ENCODE measurements at places on chromosomes 2 and 18. TPM values are rescaled to one million over a fixed set of nuclear protein-coding genes. Genes with fewer than 3 reads are reported as not detected.
A peak's percentile ranks its signal among the peaks of the same experiment; 100 is the strongest.

DNA sequence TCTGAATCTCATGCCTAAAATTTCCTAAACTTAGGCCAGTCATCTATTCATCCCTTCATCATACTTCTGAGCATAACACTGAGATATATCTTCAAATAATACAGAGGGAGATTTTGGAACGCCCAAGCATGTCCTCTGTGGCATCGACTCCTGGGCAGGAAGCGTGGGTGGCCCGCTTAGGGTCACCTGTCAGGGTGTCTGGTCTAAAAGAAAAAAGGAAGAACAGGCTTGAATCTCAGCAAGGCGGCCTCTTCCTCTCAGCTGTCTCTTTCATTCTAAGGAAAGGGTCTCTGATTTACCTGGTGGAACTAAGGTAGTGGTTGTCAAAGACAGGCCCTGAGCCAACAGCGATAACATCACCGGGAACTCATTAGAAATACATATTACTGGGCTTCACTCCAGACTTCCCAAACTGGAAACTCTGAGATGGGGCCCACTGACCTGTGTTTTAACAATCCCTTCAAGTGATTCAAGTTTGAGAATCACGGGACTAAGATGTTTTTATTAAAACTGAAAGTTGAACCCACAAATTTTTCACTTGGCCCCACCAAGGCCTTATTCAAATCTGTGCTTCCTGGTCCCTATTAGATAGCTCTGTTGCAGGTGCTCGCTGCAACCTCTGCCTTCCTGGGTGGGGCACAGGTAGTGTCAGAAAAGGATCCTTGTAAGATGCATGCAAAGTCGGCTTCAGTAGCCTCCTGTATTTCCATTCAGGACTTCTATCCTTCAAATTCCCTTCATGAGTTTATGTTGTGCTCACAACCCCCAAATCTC lies 162.3 kb upstream of the CCDC68 start:
- DNase-seq = peak; percentile 18

DNA sequence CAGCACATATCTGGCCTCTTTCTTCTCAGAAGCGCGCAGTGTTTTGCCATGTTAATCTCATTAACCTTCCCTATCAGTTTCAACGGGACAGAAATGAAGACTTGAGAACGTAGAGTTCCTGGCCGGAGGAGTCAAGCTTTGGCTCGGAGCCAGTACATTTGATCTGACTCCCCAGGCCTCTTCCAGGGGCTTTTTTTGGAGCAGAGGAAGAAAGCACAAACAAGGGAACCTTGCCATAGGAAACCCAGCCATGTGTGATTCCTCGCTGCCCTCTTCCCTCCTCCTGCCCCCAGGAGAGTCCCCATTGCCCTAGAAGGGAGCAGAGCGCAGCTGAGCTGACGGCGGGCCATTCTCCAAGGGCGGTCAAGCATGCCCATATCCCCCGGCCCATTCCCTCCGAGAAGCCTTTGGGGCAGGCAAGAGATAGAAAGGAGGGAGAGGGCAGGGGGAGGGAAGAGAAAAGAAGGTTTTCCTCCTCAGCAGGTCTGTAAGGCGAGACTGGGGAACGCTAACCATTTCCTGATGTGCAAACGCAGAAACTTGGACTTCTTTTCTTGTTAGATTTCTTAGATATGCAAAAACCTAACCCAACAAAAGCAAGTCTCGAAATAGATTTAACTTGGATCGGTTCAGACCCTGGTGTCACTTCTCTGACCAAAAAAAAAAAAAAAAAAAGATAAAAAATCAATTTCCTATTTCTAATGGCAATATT lies 63.7 kb upstream of the POU3F3 start:
- no peak for DNase-seq

GRCh38 chr2:207546822-207547221 lies 17.1 kb downstream of the CREB1 start:
- no peak for DNase-seq

- DNase-seq = no peak
Measured at GRCh38 chr2:106011380-106011779, 182.7 kb downstream of the UXS1 start.

DNA sequence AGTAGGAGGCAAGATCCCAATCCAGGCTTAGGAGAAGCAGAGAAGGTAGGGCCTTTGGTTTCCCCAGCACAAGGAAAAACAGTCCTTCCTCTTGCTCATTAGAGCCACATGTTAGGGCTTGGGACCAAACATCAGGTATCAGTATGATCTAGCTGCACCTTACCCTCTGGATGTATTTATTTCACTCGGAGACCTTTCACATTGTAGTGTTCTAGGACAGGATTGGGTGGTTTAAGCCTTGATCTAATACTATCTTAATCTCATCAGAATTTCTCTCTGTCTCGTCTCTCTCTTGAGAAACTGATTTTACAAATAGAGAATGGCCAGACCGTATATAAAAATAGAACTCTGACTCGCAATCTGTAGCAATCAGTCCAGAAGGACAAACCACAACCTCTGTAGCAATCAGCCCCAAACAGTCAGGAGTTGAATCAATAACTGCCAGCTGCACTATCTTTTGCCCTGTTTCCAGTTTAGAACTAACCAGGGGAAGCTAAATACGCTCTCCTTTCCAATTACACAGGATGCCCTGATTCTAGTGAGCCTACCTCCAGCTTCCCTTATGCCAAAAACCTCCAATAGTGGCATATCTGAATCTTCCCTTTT lies 207.1 kb downstream of the TDRD15 start:
- no peak for DNase-seq

Gene TMEM169
- 0.75 TPM for polyA plus RNA-seq

Gene SGO2
- 0.98 TPM for polyA plus RNA-seq
